Activated naive CD4-positive, alpha-beta T cell treated with anti-CD3 and anti-CD28 coated beads, Interleukin-2, amount 50 U/mL, for 72 hours (primary cell): ENCODE measurements at places on chromosomes 6 and 20.

DNA sequence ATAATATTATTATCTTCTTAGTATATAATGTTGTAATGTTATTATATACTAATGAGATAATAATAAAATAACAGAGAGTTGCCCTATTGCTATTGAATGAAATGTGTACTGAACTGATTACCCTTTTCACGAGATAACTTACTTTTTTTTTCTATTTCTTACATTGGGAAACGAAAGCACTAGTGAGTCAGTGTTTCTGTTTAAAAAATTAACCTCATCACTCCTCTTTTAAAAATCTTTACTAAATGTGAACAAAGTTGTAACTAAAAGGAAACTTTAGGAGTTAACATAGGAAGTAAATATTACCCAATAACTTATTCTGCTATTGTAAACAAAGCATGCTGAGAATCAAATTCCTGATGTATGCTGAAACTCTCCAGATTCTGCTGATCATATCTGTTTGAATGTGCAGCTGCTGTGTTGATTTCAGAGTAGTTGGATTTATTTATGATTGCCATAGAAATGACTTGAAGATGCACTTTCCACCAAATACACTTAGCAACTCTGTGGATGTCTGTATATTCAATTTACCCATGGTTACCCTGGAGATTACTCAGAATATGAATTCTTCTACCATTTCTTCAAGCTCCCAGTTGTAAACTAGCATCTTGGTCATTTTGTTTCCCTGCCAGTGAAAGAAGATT, 523.4 kb downstream of the TENT5A start:
- DNase-seq = no peak

DNA sequence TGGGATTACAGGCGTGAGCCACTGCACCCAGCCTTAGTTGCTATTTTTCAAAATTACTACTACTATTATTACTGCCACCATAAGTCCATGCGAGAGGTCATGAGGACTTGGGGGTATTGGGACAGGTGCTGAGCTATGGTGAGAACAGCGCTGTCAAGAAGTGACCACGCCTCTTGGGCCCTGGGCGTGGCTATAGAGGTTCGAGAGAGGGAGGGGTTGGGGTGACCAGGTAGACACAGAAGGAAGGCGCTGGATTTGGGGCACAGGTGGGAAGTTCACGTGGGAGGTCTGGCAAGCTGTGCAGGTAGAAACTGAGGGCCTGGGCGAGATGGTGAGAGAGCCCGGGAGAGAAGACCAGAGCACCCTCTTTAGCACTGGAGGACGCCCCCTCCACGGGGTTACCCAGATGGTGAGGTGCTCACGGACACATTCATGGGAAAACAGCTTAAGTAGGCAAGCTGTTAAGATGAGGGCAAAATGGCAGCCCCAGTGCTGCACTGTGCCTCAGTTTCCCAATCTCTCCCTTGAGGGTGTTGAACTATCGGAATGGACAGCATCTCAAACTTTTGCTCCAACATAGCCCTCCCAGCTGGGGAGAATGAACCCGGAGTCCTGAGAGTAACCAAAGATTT, 61.0 kb downstream of the RAB44 start:
- DNase-seq = no peak

GRCh38 chr6:144853603-144854002, 568.5 kb downstream of the UTRN start:
- no peak for DNase-seq

DNA sequence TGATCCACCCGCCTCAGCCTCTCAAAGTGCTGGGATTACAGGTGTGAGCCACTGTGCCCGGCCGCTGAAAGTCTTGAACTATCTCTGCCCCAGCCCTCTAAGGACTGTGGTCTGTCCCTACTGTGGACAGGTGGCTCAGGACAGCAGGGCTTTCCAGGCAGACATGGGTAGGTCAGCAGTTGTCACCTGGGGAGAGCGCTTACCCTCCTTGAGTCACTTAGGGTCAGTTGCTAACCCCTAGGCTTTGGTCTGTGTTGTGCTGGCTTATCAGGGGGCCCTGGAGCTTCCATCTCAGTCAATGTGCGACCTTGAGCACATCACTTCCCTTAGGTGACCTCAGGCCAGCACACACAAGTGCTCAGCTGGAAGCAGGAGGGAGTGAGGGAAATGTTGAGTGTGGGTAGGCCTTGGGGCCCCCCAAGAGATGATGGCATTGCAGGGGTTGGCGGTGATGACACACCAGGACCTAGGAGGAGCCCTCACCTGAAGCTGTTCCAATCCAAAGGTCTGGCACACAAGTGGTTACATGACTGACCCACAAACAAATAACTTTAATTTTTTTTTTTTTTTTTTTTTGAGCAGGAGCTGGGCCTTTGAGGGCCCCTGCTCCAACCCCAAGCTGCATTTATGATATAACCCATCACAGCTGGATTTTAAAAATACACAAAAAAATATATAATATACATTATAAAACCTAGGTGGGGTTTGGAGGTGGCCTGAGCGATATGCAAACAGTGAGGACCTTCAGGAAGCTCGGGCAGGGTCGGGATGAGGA, 5.1 kb downstream of the RPL10A start:
- no peak for DNase-seq

GRCh38 chr6:158813032-158813431, 6.1 kb downstream of the EZR start:
- DNase-seq = peak; percentile 54

DNA sequence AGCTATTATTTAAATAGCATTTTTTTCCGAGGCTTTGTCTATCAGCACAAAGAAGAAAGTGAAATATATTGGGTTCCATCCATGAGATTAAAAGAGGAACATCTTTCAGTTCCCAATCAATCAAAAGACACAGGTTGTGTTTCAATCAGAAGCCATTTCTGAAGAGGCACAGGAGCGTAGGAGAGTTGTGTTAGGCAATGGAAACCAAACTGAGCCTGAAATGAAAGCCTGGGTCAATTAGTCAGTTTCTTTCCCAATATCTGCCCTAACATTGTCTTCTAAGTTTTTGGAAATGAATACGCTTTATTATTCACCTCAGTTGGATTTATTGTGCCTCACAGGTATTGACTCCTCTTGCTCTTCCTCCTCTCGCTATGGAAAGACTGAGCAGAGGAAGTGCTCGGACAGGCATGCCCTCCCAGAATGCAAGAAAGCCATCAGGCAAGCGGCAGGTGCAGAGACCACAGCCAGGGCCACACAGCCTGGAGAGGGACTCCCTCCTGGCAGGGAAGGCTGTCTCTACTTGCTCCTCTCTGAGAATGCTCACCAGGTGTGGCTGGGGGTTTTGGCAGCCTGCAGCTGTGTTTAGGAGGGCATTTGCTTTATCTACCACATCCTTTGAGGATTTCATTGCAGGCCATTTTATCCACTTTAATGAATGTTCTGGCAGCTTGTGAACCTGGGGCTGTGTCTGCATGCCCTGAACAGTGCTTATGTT, 100.8 kb upstream of the NEDD9 start:
- DNase-seq = no peak

GRCh38 chr6:46015119-46015968, at the start of gene CLIC5:
TSS of gene CLIC5 (minus strand) at chr6:46015860. CDS start at chr6:46015542, 318 bp downstream.
- peak; percentile 70 for DNase-seq

- DNase-seq = no peak
These were observed 636.3 kb downstream of the PTPRT start for GRCh38 chr20:42553374-42553773.

DNA sequence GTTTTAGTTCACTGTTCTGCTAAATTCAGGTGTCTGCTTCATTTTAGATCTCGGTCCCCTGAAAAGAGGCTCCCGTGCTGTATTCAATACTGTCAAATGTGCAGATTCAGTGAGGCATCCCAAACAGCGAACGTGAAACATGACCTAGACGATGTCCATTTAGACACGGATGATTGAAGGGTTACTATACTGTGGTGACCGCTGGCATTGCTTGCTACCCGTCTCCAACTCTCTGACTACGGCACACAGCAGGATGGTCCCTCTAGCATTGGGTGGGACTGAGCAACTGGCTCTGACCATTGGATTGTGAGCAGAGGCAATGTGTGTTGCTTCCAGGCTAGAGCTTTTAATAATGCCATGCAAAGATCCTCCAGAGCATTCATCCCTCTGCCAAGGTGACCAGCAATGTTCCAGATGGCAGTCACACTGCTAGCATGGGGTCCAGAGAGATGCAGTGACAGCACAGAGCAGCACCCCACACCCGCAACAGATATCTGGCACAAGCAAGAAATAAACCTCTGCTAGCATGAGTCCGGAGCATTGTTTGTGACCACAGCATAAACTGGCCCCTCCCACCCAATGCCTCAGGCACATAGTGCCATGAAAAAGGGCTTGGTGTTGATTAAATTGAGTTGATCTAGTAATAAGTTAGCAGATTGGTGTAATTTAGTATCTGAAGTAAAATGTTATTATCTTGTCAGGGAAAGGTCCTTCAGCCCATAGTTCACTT, 9.0 kb downstream of the METTL24 start:
- DNase-seq = no peak

GRCh38 chr20:24340933-24341332, 128.5 kb upstream of the SYNDIG1 start:
- no peak for DNase-seq

- no peak for DNase-seq
These were observed 695.7 kb upstream of the GJE1 start for GRCh38 chr6:141437011-141437410.

- DNase-seq = no peak
These were observed 16.1 kb downstream of the HCK start for GRCh38 chr20:32068174-32068573.

- no peak for DNase-seq
These were observed 101.8 kb upstream of the SGK1 start for GRCh38 chr6:134419716-134420115.

DNA sequence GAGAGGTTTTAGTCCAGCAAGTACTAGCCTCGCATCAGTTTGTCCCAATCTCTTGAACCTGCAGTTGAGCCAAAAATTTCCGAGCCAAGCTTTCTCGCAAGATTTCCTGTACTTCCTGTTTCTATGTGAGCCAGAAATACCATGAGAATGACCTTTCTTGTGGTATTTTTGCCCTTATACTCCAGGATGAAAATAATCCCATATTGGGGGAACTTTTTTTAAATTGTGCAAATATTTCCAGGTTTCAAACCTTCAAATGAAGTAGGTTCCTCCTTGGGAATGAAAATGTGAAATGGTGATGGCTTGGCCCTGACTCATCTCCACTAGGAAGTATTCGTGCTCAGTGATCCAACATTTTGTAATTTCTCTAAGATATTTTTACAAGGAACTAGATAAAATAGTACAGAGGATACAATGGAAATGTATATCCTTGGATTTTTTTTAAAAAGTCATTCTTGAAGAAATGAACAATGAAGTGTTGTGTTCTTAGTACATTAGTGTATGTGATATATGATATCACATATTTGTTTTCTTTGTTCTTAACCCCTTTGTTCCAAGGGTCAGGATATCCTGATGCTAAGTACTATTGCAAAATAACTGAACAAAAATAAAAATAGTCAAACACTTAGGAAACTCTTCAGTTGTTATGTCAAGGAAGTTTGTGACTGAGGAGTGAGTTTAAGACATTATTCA, 184.0 kb downstream of the PDE7B start:
- DNase-seq = no peak

DNA sequence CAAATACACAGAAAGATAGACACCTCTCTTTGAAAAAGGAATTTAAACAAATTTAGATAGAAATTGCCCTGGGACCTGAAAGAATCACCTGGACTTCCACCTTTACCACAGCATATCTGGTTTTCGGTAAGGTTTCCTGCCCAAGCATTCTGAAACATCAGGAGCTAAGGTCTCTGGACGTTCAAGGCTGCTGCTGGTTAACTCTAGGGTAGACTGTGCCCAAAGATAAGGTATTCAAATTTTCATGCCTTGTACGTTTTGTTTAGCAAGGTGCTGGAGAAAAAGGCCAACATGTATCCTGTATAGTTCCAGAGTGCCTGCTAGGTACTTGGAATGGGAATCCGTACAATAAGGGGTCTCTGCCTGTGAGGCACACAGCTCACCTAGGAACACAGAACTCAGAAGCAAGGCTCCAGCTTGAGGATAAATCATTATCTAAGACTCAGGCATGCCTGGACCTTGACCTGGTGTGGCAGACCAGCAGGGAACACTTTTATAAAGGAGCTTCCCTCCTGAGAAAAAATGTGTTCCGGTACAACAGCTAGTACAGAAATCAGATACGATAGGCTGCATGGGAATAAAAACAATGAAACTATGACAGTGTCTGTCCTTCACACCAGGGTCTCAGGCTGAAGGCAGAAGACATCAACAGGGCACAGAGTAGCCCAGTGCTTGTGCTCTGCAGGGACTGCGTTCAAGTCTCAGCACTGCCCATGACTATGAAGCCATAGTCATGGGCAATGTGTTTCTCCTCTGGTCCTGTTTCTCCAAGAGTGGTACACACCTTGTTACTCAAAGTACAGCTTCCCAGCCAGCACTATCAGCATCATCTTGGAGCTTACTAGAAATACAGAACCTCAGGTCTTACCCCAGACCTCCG, 70.4 kb downstream of the METTL24 start:
- no peak for DNase-seq

GRCh38 chr20:24458436-24458835, 11.0 kb upstream of the SYNDIG1 start:
- no peak for DNase-seq

GRCh38 chr20:51562332-51563173, 20.0 kb upstream of the NFATC2 start:
- DNase-seq = no peak

DNA sequence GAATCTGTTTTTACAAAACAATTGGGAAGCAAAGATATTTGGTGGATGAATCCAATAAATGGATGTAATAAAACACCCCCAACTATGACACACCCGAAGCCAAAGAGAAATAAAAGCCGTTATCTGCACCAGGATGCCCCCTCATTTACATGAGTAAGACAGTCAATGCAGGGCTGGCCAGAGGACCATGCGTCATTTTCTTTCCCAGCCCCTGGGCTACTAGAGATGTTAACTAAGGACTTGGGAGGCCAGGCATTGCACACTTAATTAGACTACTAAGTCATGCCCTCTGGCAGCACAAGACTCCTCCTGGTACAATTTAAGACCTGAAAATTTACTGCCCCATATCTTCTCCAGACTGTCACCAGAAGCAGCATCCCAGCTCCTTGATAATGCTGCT, 3.2 kb downstream of the LEMD2 start:
- DNase-seq = no peak

- DNase-seq = no peak
These were observed 34.0 kb upstream of the BMP6 start for GRCh38 chr6:7691675-7692452.

DNA sequence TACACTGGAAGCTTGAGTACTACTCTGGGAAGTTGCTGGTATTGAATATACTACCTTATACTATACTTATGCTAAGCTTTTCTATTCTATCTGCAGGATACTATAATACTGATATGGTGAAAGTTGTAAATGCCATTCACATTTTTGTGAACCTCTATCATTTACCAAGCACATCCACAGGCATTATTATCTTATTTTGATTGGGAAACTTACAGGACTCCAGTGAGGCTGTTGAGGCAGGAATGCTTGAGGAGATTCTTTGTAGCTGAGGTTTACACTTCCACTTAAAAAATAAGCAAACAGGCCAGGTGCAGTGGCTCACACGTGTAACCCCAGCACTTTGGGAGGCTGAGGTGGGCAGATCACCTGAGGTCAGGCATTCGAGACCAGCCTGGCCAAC, 442.9 kb downstream of the QKI start:
- no peak for DNase-seq
